ENCODE measurements at places on chromosomes 7 and 10. TPM values are rescaled to one million over a fixed set of nuclear protein-coding genes. Genes with fewer than 3 reads are reported as not detected.

The MYL10 gene
- not detected for total RNA-seq

The ADRB1 gene
- 0.84 TPM for total RNA-seq

The LRIT1 gene
- total RNA-seq: not detected

The DNAJB6 gene
- total RNA-seq: 101 TPM

The SLC39A12 gene
- not detected for total RNA-seq

The ADCK2 gene
- total RNA-seq: 20.5 TPM

The LIPF gene
- total RNA-seq: not detected
